Fibroblast of skin of abdomen (primary cell): ENCODE measurements at places on chromosomes 6 and 20.
A peak's percentile ranks its signal among the peaks of the same experiment; 100 is the strongest.

DNA sequence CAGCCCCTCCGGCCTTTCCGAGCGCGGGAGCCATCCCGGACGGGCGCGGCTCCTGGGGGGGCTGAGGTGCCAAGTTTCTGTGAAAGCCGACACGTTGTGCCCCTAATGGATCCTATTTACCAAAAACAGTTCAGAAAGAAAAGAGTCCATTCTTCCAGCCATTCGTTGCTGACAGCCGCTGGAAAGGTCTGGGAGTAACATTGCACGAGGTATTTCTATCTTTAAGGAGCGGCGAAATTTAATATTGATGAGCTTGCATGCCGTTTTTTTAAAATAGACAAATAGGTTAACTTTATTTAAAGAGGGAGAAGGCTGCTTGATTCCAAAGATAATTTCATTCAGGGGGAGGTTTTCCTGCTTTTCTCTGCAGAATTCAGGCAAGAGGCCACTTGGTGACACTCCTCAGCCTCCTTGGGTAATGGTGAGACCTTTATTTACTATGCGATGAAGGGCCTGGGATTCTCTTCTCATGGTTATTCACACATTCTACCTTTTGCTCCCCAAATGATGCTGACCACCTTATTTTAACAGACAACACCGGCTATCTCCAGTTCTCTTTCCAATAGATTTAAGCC lies 988 bp downstream of the TIAM2 start:
- DNase-seq = no peak

GRCh38 chr6:108581237-108581931 lies 20.7 kb downstream of the FOXO3 start:
- peak; percentile 88 for DNase-seq

DNA sequence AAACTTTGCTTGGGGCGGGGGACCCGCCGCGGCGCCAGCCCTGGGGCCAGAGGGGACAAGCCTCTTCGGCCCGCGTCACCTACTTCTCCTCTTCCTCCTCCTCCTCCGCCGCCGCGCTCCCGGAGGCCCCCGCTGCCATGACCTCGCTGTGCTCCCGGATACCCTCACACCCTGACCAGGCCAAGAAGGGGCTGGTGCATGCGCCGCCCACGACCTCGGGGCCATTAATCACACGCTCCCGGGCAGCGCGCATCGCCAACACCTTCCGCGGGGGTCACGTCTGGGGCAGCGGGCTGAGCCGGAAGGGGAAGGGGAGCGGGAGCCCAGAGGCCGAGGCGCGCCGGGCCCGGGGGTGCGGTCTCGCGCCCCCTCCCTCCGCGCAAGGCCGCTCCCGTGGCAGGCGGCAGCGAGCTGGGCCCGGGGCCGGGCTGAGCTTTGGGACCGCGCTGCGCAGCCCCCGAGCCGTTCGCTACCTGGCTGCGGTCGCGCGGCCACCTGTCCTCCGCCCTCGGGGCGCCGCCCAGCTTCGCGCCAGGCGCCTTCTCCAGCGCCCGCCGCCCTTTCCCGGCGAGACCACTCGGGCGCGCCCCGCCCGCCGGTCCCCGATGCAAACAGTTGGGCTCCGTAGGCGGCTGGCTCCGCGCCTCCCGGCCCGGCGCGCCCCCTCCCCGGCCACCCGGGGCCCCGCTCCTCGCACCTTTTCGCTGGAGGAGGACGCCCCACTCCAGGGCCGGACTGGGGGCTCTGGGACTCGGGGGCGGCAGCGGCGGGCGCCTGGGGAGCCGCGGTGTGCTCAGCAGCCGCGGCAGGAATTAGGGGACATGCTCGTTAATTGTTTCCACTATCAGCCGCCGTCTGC lies 575 bp upstream of the CNR1 start:
- DNase-seq = no peak

DNA sequence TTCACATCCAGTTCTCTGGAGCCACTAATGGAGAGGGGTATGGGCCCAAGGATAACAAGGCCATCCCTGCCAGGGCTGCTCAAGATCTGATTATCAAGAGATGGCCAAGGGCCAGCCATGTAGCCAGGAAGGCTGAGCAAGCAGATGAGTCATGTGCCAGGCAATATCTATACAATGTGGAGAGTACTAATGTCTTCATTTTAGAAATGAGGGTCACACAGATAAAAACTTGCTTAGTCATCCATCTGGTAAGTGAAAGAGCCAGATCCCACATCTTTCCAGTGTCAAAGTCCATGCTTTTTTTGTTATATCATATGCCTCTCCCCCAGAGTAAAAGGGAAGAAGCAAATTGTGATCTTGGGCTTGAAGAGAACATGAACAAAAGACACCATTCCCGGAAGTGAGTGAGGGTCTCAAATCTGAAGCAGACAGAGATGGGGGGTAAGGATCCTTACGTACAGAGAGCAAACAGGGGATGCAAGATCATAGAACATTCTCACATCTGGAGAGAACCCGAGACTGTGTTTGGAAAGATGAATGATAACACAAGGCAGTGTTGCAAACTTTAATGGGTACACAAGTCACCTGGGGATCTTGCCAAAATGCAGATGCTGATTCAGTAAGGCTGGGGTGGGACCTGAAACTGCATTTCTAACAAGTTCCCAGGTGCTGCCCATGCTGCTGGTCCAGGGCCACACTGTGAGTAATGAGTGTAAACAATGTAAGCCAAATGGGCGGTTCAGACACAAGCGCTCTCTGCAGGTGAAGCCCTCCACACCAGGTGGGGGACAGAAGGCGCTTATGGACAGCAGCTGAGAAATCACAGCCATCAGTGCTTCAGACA lies 20.0 kb upstream of the GSTA3 start:
- DNase-seq = peak; percentile 92

DNA sequence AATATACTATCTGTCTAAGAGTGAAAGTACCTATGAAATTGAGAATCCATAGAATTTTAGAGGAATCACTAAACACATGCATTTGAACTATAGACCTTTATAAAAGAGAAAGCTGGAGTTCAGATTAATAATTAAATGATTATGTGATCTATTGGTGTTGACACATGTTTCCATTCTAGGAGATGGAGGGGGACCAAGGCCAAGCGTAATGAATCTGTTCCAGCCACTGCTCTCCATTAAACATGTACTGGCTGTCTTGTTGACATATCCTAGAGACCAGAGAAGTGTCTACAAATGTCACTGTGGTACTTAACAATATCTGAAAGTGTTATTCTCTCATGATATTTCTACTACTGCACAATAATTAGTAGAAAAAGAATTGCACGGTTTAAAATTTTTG lies 432.4 kb downstream of the BMP2 start:
- DNase-seq = no peak

GRCh38 chr6:159212028-159212427 lies 42.8 kb downstream of the FNDC1 start:
- DNase-seq = no peak

GRCh38 chr6:33577106-33577535 lies 3.0 kb downstream of the BAK1 start:
- no peak for DNase-seq

DNA sequence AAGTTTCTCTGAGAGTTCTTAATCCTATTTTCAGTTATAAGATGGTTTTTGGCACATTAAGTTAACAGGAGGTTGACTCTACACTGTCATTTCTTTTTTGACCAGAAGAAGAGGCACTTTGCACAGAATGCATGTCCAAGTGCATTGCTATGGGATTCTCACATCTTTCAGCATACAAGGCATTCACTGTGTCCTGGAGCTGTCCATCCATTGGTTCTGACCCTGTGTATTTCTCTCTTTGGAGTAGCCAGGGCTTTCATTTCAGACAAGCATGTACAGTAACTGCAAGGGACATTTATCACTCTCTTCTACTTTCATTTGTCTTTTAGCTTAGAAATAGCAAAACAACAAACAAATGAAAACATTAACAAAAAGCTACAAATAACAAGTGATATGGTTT lies 275.1 kb upstream of the IMPG1 start:
- no peak for DNase-seq

DNA sequence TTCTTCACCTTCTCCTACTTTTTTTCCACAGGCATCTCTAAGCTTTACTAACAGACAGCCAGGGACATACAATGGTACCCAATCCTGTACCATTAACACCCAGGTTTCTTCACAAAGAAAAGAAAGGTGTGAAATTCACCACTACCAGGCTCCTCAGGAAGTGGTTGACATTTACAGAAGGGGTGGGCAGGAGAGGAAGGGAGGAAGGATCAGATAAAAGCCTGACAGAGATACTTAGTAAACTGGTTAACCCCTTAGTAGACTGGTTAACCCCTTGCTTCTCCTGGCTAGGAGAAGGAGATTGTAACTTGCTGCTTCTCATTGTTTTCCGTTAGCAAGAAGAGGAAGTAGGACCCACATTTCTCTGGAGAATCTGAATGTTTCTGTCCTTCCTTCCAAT lies 7.2 kb downstream of the SAMD3 start:
- DNase-seq = no peak

GRCh38 chr6:155041741-155042279 lies 46.7 kb downstream of the TIAM2 start:
- no peak for DNase-seq
